PC-3 (cell line): ENCODE measurements at places on chromosomes 2 and 18. TPM values are rescaled to one million over a fixed set of nuclear protein-coding genes. Genes with fewer than 3 reads are reported as not detected.

GRCh38 chr2:197908990-197909776 lies 104.8 kb downstream of the PLCL1 start:
- DNase-seq: peak; percentile 9

DNA sequence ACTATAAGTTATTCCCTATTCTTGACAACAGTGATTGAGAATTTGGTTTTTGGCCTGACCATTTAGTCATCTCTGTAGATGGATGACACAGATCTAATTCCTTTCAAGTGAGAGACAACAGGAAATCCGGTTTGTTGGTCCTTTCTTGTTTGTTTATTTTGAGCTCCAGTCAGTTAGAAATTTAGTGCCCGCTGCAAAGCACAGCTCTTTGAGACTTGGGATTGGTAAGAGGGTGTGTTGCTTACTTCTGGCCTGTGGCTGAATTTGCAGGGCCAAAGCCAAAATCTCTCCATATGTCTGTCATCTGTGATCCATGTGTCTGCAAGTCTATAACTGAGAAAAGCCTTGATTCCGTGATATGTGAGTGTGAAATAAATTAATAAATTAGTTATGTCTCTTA lies 74.3 kb downstream of the BIN1 start:
- DNase-seq: peak; percentile 21

GRCh38 chr18:79553696-79554095 lies 125.9 kb upstream of the CTDP1 start:
- DNase-seq: no peak

DNA sequence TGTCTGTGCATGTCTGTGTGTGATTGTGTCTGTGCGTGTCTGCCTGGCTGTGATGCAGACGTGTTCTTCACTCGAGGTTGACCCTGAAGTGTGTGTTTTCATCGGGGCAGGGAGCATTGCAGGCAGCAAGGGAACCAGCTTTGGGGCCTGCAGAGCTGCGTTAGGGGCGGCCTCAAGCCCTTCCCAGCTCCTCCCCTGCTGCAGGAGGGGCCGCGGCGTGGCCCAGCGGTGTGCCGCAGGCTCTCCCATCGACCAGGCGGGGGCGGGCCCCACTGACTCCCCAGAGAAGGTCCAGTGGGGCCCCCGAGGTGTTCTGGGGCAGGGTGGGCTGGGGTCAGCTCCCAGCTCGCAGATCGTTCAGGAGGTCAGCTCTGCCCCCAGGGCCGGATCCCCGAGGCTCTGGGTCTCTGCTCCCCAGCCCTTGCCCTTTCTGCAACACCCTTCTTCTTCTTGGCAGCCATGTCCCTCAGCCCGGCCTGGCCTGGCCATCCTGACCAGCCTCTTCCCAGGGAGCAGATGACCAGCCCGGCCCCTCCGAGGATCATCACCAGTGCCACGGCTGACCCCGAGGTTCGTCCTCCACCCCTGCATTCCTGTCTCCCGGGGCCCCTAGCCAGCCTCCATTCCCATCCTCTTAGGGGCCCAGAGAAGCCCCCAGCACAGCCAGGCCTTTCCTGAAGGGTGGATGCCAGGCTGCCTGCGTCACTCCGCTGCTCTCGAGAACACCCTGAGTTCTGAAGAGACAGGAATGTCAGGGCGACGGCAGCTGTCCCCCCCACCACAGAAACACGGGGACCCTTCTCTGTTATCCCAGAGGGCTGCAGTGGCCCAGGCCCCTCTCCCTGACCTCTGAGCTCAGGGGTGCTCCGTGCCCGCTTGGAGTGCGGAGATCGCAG lies 11.1 kb upstream of the KLHL30 start:
- DNase-seq: no peak

DNA sequence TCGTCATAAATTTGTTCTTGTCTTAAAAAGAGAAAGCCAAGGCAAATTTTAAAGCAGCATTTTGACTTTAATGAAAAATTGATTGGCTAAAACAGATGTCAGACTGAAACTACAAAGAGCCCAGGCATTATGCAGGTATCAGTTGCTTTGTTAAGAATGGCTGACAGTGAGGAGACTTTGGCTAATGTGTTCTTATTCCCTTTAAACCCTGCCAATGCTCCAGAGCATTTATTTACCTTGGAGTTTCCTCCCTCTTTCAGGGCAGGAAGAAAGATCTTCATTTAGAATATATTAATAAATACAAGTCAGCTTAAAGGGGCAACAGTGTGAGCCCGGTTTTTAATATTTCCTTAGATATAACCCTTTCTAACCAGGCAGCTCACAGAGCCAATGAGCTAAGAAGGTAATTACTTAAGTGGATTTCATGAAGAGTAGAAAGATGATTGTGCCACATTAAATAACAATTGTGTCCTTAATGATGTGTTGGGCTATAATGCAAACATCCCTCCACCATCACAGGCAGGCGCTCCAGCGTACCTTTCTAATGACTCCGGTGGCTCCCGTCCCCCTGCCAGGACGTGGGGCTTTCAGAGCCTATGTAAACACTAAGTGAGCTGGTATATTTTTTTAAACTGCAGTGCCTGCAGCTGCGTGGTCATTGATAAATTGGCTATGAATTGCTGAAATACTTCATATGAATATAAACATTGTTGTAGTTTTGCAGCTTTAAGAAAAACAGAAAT lies 349.4 kb upstream of the POU3F3 start:
- DNase-seq: no peak

- no peak for DNase-seq
Measured at GRCh38 chr2:182652326-182652725, 63.7 kb upstream of the DNAJC10 start.

GRCh38 chr2:240400371-240401161 lies 34.9 kb upstream of the GPC1 start:
- no peak for DNase-seq

GRCh38 chr2:189268763-189269162 lies 89.2 kb upstream of the COL5A2 start:
- DNase-seq: no peak

DNA sequence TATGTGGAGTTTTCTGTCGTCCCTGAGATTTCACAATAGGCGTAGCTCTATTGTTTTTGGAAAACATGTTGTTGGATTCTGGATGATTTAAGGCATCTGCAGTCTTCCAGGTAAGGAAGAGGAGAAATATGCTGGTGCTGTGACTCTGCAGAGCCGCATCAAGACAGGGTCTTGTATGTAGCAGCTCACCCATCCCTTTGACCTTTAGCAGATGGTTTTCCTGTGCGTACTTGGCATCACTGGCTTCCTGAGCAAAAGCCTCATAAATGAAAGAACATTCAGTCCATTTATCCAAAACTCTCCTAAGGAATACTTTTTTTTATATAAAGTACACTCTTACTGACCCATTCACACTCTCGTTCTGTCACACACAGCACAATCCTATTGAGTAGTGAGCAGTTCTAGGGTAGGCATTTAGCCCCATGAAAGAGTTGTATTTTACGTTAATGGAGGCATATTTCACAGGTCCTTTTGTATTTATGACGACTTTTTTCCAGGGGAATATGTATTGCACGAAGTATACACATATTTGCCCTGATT lies 443.9 kb downstream of the STK39 start:
- no peak for DNase-seq

DNA sequence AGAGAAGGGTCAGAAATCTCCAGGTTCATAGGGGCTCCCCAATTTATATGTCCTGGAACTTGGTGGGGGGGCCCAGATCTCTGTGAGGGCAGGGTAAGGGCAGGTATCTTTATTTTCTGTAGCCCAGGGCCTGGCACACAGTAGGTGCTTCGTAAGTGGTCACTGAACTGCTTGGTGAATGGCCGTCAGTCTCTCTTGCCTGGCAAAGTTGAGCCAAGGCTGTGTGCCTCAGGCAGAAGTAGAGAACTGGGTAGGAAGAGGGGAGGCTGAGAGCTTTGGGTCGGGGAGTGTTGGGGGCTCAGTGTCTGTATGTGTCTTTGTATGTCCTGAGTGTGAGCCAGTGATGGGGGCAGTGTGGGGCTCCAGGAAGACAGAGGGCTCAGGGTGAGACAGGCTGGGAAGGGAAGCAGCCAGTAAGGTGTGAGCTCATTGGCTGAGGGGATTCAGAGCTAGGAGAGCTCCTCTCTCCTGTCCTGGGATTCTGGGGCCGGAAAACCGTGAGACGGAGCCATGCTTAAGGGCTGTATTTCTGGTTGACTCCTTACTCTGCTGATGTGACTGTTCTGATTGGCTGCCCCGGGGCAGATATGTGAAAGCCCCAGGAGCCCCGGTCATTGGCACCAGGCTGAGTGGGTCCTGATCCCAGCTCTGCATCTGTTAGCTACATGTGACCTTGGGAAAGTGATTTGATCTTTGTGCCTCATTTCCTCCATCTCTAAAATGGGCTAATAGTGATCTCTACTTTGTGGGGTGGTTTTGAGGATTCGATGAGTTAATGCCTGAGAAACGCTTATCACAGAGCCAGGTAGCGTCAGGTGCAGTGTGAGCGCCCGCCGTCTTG lies 30.3 kb downstream of the STEAP3 start:
- no peak for DNase-seq

- DNase-seq: peak; percentile 7
Measured at GRCh38 chr2:117855886-117856285, 41.4 kb downstream of the DDX18 start.

DNA sequence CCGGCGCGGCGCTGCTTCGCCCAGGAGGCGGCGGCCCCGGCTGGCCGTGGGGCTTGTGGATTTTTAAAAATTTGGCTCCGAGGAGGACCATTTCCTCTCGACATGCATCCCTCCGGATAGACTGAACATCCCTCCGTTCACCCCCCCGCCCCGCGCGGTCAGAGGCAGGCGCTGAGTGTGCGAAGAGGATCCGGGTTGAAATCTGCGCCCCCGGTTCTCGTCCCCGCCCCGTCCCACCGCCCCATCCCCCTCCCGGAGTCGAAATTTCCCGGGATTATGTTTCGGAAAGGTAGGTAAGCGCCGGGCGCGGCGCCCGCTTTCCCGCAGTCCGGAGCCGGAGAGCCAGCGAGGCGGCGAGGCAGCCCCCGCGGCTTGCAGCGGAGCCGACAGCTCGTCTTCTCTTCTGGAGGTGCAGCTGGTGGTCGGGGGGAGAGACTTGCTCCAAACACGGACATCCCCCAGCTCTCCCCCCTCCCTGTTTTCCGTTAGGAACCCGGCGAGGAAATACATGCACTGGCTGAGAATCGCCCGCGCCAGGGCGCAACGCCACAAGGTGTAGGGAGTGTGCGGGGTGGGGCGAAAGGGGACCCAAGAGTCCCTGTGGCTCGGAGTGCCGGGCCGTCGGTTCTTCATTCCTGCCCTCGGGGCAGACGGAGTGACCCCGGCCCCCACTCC lies at the start of gene PRKCE:
Gene PRKCE (plus strand): TSS at position 261 of the 675 bp plus-strand sequence.
- peak; percentile 47 for DNase-seq

GRCh38 chr2:65045651-65046050 lies 10.6 kb upstream of the CEP68 start:
- no peak for DNase-seq

DNA sequence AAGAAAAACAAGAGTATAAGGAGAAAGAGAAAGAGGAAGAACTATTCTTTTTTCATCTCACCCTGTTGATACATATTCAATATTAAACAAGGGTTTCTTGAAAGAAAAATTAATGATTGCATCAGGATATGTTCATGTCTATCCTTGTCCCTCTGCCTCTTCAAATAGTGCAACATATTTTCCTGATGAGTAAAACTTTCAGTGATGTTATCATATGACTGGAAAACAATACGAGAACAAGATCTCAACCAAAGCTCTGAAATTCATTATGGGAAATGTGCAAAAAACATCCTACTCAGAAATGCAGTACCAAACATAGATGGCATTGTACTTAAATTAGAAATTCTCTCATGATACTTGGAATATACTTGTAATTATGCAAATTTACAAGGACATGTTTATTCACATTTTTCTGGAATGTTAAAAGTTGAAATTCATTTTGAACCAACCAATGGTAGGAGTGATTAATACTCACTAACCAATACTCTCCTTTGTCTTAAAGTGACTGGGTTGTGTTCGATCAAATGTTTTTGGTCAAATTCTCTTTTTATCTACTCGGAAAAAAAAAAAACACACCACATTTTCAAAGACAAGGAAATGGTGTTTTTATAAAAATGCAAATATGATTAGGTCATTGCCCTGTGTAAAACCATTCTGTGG lies 148.9 kb upstream of the GULP1 start:
- DNase-seq: peak; percentile 64

The NTSR2 gene
- not detected in 2 replicates for total RNA-seq

The DSG1 gene
- not detected in 2 replicates for total RNA-seq

The ZNF804A gene
- 1.6 and 1.9 TPM in 2 replicates for total RNA-seq

The HOXD1 gene
- not detected in 2 replicates for total RNA-seq

The WNT10A gene
- 0.40 and 3.3 TPM in 2 replicates for total RNA-seq

The SAG gene
- 0.17 TPM in 1 of 2 replicates, not detected in the other for total RNA-seq

The MAPRE3 gene
- 11.9 and 15.6 TPM in 2 replicates for total RNA-seq

The POTEI gene
- total RNA-seq: not detected in 2 replicates

The CCDC141 gene
- total RNA-seq: 0.40 and 1.1 TPM in 2 replicates

The ALPP gene
- total RNA-seq: 8.6 and 14.4 TPM in 2 replicates

The DGUOK gene
- 42.2 and 61.3 TPM in 2 replicates for total RNA-seq

The OTOS gene
- not detected in 2 replicates for total RNA-seq

The C2orf15 gene
- total RNA-seq: 3.3 and 4.4 TPM in 2 replicates
